NCI-H2081 treated with DMSO at 0.1 percent for 48 hours (cell line): ENCODE measurements at places on chromosomes 5 and 9.

GRCh38 chr9:126316085-126316655 lies 10.5 kb upstream of the MVB12B start:
- no peak for DNase-seq

GRCh38 chr5:91223886-91224285 lies 159.2 kb downstream of the ARRDC3 start:
- DNase-seq: no peak

- DNase-seq: no peak
Measured at GRCh38 chr9:91150998-91151717, 210.6 kb downstream of the AUH start.

DNA sequence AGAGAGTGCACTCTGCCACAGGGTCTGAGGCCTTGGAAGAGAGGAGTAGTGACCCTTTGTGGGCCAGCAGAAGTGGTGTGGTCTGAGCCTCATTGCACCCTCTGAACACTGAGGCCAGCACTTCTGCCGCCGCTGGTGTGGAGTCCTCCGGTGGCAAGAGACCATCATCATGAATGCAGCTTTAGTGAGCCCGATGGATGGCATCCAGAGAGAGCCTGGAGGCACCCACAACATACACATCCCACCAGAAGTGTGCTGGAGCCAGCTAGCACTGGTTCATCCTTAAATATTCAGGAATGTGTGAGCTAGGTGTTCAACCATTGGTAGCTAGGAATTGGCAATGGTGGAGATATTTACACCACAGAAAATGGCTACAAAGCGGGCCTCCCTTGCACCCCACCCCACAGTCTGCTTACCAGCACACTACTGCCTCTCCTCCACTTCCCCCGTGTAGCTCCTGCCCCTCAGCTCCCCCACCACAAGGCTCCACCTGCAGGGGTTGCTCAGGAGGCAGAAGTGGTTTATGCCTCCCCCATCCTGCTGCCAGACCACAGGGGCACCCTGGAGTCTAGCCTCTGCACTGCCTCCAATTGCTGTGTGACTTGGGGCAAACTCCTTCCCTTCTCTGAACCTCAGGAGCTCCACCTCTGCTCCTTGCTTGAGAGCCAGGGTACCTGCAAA lies 16.4 kb downstream of the SLC6A7 start:
- DNase-seq: no peak

GRCh38 chr5:94397508-94397907 lies 220.9 kb downstream of the KIAA0825 start:
- no peak for DNase-seq

- DNase-seq: no peak
Measured at GRCh38 chr9:17090041-17090440, 44.8 kb upstream of the CNTLN start.

DNA sequence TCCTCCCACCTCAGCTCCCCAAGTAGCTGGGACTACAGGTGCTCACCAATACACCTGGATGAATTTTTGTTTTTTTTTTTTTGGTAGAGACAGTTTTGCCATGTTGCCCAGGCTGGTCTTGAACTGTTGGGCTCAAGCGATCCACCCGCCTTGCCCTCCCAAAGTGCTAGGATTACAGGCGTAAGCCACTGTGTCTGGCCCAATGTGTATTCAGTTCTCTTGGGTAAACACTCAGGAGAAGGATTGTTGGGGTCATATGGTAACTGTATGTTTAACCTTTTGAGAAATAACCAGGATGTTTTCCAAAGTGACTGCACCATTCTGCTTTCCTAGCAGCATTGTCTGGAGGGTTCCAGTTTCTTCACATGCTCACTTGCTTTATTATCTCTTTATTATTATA lies 67.4 kb downstream of the TNPO1 start:
- no peak for DNase-seq

DNA sequence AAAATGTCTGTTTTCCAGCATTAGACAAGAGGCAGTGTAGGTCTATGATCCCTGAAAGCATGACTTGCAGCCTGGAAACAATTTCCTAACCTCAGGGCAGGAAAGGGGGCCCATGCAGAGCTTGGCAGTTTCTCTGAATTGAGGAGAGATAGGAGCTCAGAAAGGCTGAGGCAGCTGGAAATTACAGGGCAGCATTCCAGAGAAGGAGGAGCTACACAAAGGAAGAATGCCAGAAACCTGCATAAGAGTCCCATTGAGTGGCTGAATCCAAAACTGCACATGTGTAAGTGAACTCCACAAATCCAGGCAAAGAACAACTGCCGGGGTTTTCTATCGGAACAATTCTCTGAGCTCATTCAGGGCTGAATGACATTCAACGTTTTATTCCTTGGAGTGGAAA lies 346.8 kb downstream of the PIK3R1 start:
- DNase-seq: no peak

DNA sequence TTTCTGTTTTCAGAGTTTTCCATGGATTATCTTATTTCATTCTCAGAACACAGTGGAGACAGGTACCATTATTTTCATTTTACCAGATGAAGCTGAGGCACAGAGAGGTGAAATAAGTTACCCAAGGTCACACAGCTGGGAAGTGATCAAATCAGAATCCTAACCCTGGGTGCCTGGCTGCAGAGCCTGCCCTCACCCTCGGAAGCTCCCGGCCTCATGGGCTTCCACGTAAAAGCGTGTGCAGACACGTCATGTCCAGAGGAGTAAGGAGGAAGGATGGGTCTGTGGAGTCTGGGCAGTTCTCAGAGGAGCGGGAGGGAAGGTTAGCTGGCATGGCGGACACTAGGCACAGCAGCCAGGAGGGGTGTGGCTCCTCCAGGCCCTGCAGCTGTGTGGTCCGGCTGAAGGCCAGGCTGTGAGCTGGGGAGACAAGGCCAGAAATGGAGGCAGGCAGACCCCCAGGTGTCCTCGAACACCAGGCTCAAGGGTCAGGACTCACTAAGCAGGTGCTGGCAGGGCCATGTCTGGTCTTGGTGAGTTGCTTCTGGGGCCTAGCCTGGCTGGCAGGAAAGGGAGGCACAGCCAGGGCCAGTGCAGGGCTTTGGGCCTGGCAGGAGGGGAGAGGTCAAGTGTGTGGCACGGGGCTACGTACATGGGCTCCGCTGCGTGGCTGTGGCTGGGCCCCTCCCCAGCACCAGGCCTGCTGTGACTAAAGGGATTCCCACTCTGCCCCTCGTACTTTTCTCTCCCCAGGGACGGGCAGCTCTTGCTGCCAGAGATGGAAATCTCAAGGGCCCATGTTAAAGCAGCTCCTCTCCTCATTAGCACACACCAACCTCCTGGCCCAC lies 5.6 kb downstream of the TBC1D9B start:
- no peak for DNase-seq

DNA sequence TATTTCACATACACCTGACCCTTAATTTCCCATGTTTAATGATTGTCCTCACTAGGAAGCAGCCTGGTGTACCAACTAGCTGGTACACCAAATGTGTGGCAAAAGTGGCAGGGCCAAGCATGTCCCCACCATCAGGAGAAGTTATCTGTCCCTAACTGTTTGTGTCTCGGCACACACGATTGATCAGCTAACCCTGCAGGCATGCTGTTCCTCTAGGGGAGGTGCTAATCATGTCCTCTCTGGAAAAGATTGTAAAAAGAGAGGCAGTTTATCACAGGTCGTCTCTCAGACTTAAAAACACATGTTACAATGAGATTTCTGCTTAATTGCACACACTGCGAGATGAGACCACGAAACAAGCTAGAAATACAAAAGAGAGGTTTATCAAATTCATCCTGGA lies 342.7 kb downstream of the DIRAS2 start:
- DNase-seq: no peak

GRCh38 chr9:109557481-109557880 lies 59.4 kb upstream of the PTPN3 start:
- no peak for DNase-seq

DNA sequence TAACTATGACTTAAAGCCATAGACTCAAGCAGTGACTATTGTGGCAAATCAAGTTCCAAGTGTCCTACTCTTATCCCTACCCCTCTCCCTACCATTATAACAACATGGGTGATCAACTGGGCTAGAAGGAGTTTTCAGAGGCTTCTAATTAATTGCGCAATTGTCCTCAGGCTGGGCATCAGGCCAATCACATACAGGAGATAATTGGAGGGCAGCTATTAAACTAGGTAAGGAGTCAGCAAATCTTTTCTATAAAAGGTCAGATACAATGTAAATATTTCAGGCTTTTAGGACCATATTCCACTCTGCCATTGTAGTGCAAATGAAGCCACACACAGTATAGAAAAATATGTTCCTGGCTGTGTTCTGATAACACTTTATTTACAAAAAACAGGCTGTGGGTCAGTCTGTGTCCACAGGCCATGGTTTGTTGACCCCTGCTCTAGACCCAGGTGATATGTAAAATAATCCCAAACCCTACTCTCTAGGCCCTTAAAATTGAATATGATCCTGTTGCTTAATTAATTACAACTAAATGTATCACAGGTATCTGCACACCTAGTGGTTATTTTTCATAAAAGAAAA lies 141.4 kb upstream of the PIK3R1 start:
- no peak for DNase-seq

DNA sequence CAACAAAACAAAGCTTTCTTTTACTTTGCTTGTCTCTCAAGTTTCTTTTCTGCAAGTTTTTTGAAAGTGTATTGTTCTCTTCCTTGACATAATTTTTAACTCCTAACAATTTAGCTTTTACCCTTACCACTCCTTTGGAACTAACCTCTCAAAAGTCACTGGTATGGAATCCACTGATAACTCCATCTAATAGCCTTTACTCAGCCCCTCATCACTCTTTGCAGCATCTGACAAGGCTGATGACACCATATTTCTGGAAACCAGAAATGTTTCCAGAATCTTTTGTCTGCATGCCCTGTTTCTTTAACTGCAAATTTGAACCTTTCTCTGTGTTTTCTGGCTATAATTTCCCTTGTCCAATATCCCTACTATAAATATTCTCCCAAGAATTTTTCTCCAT lies 46.5 kb downstream of the ZNF474 start:
- DNase-seq: no peak

DNA sequence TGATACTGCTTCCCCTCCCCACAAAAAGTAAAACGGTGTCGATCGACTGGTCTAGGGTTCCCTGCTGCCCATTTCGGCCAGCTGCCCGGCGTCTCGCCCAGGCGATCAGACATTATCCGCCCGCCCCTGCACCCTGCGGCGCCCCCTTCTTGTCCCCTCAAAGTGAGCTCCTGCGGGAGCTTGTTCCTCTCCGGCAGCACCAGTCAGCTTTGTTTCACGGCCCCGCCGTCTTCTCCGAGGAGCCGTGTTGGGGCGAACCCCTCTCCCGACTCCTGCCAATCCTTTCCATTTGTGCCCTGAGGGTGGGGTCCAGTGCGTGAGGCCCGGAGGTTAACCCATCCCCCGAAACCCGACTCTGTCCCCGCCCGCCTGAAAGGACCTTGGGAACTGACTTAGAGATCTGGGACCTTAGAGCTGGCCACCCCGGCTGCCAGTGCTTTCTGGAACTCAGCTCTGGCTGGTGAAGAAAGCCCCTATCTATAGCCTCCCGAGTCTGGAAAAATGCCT lies 518 bp downstream of the UBE2B start:
- no peak for DNase-seq

DNA sequence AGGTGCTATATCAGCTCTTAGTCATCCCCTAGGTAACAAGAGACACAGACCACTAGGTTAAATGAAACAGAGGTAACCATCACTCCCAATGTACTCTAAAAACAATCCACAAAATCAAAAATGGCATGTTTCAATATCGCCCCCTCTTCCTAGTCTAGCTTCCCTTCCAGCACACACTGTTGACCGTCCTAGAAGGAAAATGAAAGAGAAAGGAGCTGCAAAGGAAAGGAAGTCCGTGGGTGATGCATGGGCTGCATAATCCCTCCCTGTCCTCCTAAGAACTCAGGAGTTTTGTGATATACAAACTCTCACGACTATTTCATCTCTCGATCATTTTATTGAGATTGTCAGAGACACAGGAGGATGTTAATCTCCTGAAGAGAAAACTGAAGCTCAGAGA lies 101.6 kb downstream of the RFK start:
- no peak for DNase-seq

GRCh38 chr5:175254155-175254554 lies 189.8 kb downstream of the DRD1 start:
- DNase-seq: no peak

DNA sequence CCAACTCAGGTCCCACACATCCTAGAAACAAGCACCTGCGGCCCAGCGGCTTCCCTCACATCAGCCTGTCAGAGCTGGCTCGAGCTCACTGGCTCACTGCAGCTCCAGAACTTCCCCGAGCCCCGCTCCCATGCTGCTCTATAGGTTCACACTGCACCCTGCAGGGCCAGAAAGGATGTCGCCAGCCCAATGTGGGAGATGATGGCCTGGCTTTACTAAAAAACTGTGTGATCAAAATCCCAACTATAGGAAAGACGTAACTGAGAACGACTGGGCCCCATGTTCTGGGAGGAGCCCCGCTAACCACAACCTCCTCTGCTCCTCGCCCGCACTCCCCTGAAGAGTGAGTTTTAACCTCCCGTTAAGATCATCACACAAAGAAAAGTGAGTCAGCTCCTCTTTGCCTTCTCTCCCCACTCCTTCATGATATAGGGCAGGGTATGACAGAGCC lies 4.6 kb downstream of the SURF4 start:
- DNase-seq: no peak

GRCh38 chr5:30347858-30348257 lies 845.6 kb upstream of the CDH6 start:
- DNase-seq: no peak

GRCh38 chr5:140011297-140011802 lies 31.7 kb downstream of the NRG2 start:
- DNase-seq: no peak

DNA sequence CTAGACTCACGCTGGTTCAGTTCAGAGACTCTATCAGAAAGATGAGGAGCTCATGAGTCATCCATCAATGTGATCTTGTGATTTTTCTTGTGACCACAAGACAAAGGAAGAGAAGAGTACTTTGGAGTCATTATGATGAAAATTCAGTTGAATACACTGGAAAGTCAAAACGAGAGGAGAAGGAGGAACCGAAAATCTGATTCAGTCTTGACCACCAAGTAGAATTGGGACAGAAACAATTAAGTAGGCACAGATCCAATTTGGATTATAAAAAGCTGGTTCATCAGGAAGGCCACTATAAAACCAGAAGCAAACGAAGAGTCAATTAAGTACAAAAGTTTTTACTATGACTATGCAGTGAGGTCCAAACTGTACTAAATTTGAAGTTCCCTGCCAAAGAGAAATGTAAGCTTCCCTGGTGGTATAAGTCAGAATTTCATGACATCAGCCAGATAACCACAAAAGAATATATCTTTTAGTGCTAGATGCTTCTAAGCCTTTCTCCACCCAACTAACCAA lies 90.9 kb downstream of the THBS4 start:
- DNase-seq: no peak

- no peak for DNase-seq
Measured at GRCh38 chr5:122775550-122776542, 966 bp downstream of the SNX2 start.

- no peak for DNase-seq
Measured at GRCh38 chr9:98412101-98412842, 156.8 kb upstream of the TBC1D2 start.

- no peak for DNase-seq
Measured at GRCh38 chr9:18905028-18905882, 127.8 kb downstream of the SAXO1 start.

GRCh38 chr9:123058834-123059233 lies 25.4 kb downstream of the GPR21 start:
- DNase-seq: no peak

GRCh38 chr9:129465834-129466535 lies 154.9 kb downstream of the C9orf50 start:
- no peak for DNase-seq
